NCI-H1105 (cell line): ENCODE measurements at places on chromosomes 2 and 18.
A peak's percentile ranks its signal among the peaks of the same experiment; 100 is the strongest.

- no peak for DNase-seq
Measured at GRCh38 chr18:8616028-8616401, 6.8 kb downstream of the RAB12 start.

GRCh38 chr2:127661072-127661649 lies 14.2 kb downstream of the LIMS2 start:
- no peak for DNase-seq

DNA sequence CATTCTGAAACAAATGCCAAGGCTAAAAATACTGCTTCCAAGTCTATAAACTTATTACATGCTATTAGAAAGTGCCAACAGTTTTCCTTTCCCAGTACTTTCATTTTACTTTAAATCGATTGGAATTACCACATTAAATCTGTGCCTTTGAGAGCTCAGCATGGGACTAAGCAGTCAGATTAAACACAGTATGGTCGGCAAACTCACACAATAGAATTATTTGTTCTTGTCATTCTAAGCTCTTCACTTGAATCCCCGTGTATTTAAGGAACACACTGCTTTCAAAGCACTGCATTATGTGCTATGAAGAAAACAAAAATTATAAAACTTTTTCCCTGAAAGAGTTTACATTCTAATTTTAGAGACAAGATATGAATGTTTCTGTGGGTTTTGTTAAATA lies 444.4 kb upstream of the SLC39A10 start:
- no peak for DNase-seq

DNA sequence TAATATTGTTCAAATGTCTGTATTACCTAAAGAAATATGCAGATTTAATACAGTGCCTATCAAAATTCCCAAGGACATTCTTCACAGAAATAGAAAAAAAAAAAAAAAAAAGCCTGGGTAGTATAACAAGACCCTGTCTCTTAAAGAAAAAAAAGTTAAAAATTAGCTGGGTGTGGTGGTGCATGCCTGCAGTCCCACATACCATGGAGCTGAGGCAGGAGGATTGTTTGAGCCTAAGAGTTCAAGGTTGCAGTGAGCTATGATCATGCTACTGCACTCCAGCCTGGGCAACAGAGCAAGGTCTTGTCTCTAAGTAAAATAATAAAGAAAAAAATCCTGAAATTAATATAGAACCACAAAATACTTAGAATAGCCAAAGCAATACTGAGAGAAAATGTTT lies 51.9 kb downstream of the SLC16A14 start:
- no peak for DNase-seq

DNA sequence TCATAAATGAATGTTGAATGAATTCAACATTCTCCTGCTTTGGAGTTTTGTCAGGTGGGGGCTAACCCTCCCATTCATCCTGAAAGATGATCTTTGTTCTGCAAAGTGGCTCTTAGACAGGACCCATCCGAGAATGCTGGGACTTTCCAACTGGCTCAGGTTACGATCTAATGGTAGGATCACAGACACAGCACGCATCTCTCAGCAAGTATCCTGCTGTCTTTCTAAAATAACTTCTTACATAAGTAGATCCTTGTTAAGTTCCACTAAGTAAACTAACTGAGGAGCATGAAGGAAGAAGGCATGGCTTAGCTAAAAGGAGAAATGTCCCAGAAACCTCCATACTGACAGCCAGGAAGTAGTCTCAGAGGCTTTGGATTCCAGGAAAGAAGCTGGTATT lies 23.7 kb downstream of the CYP27A1 start:
- no peak for DNase-seq

DNA sequence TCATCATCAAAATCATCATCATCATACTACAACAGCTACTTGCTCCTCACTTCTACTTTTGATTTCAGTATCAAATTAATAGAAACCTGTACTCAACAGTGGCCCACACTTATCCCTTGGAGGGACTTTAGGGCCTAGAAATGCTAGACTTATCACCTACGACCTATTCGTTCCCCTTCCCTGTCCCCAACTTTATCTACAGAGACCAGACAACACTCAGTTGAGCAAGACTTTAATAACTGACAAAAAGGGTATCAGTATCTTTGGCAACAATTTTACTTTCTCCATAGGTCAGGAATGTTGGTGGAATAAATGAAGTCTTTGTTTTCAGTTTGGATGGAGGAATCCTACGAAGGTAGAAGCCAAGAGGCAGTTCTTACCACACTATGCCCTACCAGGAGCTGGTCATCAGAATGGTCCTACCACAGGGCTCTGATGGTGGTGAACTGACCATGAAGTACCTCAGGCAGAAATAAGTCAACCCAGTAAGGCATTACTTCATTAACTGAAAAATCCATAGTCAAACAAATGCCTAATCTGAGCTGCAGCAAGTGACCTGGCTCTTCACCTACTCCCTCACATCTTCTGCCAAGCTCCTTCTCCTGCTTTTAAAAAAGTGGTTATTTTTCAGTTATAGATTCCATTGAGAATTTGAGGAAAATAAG lies 26.6 kb downstream of the MBD2 start:
- no peak for DNase-seq

- no peak for DNase-seq
Measured at GRCh38 chr18:76452357-76452756, 42.7 kb downstream of the ZNF516 start.

DNA sequence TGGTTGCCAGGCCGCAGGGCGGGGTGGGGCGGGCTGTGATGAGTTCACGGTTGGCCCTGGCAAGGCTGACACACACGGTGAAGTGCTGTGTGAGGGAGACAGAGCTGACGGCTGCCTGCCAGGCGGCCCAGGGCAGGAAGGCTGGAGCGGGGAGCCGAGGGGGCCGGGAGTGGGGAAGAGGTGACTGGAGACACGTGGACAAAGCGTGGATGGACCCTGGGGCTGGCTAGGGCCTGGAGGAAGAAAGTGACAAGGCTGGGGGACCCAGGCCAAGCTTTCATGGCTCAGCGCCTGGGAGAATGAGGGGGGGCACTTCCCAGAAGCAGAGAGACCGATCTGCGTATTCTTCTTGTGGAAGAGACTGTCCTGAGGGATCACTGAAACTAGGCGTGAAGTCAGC lies 123.2 kb downstream of the DYSF start:
- DNase-seq, result no peak

GRCh38 chr2:64259312-64259711 lies 115.1 kb upstream of the PELI1 start:
- peak; percentile 62 for DNase-seq

GRCh38 chr2:228432116-228432515 lies 250.6 kb upstream of the SPHKAP start:
- no peak for DNase-seq

GRCh38 chr2:144449028-144449406 lies 70.9 kb downstream of the ZEB2 start:
- no peak for DNase-seq

DNA sequence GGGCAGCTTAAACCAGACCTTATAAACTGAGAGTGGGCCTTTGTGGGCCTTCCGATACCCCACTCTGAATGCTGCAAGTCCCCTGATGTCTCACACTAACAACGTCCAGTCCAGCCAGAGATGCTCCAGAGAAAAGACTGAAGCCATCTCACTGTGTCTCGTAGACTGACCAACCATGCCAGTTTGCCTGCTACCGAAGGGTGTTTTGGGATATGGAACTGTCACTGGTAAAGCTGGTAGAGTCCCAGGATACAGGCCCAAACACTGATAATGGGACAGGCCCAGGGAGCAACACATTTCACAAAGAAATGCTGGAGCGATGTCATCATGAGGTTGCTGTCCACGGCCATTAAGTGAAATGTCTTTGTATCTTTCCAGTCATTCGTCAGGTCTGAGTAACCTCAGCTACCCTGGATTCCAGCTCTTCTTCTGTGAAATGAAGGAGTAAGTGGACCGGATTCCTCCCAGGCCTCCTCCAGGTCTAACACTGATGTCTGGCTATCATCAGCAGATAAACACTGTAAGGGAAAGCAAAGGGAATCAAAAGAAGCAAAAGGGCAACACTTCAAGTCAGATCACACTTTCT lies 81.6 kb downstream of the SLC5A7 start:
- no peak for DNase-seq

DNA sequence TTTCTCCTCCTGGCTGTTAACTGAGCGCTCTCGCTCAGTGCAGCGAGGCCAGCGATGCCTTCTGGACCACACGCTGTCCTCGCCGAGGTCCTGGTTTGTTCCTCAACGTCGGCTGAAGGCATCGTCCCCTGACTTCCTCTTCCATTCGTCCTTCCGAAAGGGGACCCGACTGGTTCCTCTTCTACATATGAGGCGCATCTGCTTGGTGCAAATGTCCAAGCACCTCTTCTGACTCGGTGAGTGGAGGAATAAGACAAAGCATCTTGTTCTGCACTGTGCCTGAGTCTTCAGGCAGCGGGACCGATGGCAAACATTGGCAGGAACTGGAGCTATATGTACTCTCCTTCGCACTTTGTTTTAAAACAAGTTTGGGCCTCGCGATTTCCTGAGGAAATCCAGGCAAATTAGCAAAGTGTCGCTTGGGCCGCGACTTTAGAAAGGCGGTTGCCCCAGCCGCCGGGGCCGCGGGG lies 621 bp upstream of the KCNS3 start:
- no peak for DNase-seq

GRCh38 chr2:26682155-26682554 lies 10.4 kb upstream of the KCNK3 start:
- DNase-seq, result no peak

DNA sequence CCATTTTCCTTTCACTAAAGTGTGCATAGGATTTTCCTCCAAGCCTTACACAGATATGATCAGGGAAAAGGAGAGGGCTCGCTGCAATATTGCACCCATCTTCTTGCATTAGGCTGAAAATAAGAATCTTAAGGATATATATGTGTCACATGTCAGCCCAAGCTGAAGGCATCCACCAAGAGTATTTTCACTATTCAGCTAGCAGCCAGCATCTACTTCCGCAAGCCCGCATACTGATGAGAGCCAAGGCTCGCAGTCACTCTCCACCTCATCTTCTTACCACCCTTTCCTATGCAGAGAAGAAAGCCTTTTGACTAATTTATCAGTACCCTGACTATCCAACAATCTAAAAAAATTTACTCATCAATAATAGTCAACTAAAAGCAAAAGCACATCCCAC lies 6.1 kb downstream of the TMEM163 start:
- DNase-seq, result no peak
